CD4-positive, alpha-beta T cell treated with Interleukin-21 for 1 hour (primary cell): ENCODE measurements at places on chromosomes 2 and 18.

DNA sequence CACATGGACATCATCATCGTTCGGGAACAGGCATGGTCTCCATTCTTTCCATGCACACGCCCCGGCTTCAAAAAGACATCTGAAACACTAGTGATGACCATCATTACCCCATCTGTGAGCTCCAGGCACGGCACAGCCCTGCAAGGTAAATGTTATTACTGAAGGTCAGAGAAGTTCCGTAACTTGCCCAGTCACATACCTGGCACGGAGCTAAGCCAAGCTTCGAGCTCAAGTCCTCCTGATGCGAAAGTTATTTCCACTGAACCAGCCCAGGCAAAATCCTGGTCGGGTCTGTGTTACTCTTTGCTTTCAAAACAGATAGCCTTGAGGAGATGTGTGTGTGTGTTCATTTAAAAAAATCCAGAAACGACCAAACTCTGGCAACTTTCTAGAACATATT is 22.8 kb downstream of the FHL2 start:
- DNase-seq, result no peak

DNA sequence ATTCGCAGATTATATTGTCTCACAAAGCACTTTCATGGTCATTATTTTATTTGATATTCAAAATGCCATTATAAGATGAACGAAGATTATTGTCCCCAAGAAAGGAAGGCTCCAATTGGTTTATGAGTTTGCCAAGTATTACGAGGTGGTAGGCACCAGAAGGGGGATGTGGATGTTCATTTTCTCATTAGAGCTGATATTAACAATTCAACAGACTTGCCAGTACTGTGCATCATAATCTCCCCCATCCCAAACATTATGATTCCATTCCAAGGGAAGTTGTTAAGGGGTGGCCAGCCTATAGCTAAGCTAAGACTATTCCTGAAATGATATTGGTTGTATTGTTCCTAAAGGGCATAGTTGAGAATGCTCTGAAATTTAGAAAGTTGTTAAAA is 257.7 kb downstream of the PRKCE start:
- DNase-seq, result no peak

DNA sequence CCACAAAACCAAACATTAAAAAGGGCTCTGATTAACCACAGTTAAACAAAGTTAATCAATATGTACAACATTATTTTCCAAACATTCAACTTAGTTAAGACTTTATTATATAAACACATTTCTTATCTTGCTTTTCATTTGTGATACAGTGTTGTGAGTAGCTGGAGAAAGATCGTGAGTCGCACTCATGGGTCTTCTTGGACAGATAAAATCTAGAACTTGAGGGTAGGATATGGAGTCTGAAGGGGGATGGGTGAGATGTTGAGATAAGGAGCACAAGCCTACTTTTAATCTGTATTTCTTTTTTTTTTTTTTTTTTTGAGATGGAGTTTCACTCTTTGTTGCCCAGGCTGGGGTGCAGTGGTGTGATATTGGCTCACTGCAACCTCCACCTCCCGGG is 22.6 kb upstream of the TMEM214 start:
- no peak for DNase-seq

GRCh38 chr2:55869637-55870325 is 53.8 kb downstream of the EFEMP1 start:
- no peak for DNase-seq

- no peak for DNase-seq
Observed at GRCh38 chr2:109451671-109452070, 162.1 kb downstream of the SEPTIN10 start.

DNA sequence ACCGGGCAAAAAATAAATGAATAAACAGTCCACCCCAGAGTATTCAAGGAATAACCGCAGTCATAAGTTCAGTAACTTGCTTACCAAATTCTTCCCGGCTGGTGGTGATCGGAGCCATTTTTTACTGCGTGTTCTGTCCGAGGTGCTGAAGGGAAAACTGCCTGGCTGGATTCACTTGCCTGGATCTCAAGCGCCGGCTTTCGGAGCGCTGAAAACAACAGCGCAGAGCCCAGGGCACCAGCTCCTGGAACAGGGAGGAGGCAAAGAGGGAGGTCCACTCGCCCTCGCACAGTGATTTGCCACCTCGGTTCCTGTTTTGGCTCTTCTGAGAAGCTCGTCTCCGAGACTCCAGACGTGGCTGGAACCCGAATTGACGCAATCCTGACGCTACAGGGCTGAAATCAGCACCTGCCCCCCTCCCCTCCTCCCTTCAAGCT is at the start of gene SYT4:
Gene SYT4, minus strand, starts transcription at position 327 of the 437 bp plus-strand sequence. Its CDS starts 209 bp downstream, at position 118.
- DNase-seq, result no peak

GRCh38 chr18:38116716-38117115 is 551.1 kb upstream of the CELF4 start:
- no peak for DNase-seq

DNA sequence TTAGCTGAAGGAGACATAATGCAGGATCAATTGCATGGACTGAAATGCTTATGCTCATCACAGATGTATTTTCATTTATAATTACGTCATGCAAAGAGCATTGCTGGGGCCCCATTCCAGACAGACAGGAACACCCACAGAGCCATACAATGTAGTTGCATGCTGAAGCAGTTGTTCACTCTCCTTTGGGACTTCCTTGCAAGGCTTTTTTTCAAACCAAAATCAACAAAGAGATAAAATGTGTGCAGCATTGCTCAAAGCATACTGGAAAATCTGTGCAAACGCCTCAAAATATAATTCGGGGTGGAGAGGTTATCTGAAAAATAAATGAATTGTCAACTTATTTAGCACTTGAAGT is 463.2 kb downstream of the CDH2 start:
- DNase-seq, result no peak

- no peak for DNase-seq
Observed at GRCh38 chr2:238061315-238062202, 758 bp downstream of the SCLY start.

GRCh38 chr2:152875701-152876695 is 157.6 kb downstream of the ARL6IP6 start:
- DNase-seq, result no peak

DNA sequence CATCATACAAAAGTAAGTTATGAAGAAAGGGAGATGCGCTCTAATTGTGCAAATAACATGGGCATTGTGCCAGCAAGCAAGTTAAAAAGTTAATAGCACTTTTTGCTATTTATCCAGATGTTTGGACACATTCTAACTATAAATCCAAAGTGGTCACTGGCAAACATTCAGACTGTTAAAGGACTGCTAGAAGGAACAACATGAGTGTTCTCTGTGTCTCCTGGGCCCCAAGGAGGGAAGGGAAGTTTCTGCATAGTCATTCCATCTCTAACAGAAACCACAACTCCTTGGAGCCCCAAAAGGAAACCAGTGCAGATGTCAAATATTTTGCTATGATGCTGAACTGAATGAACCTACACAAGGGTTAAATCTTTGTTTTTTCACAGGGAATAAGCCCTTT is 213.3 kb upstream of the HNRNPA3 start:
- no peak for DNase-seq

GRCh38 chr2:17057109-17058017 is 391.7 kb upstream of the CYRIA start:
- DNase-seq, result no peak

DNA sequence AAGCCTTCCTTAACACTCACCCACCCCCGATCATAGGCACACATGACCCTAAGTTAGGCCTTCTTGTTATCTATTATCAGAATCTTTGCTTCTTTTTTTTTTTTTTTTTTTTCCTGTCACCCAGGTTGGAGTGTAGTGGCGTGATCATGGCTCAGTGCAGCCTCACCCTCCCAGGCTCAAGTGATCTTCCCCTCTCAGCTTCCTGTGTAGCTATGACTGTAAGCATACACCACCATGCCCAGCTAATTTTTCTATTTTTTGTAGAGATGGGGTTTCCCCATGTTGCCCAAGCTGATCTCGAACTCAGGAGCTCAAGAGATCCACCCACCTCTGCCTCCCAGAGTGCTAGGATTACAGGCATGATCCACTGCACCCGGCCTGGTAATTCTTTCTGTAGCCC is 328.7 kb downstream of the NR4A2 start:
- DNase-seq, result no peak

DNA sequence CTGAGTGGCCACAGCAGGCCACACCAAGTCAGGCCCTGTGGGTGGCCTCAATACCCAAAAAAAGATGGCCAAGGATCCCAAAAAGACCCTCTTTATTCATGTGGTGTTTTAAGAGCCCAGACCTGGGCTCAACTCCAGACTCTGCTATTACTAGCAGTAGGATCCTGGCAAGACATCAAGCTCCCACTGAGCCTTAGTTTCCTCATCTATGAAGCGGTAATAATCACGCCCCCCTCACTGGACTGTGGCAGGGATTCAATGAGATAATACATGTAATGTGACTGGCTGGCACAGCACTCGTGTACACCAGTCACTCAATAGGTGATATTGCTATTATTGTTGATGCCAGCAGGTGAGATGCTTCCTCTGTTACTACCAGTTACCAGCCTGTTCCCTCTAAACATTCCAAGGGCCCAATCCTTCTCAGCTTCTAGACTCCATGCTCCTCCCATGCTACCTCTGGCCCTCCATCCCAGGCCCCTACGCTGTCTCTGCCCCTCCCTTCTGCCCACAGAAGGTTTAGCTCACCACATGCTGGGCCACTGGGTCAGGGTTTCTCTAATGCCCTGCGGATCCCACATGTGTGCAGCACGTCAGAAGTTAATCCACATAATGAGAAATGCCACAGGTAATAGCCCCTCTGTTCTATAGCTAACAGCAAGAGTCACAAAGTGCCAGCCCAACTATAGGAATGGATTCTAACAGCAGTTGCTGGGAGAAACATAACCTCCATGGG is 51.2 kb downstream of the SLC4A5 start:
- no peak for DNase-seq

DNA sequence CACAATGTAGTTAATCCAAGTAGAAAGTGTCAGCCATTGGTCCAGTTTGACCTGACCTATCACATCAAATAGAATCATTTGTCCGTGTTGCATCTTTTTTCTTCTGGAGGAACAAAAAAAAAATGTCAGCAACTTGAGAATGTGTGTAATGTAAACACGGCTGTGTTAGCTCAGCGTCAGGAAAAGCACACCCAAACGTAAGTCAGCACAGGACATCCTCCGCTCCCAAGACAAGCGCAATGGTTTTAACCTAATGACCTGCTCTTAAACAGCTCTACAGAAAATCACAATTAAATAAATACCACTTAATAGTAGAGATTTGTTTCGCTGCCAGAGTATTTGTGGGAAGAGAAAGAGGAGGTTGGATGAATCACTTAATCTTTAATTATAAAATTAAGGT is 59.4 kb downstream of the OSR1 start:
- DNase-seq, result no peak

DNA sequence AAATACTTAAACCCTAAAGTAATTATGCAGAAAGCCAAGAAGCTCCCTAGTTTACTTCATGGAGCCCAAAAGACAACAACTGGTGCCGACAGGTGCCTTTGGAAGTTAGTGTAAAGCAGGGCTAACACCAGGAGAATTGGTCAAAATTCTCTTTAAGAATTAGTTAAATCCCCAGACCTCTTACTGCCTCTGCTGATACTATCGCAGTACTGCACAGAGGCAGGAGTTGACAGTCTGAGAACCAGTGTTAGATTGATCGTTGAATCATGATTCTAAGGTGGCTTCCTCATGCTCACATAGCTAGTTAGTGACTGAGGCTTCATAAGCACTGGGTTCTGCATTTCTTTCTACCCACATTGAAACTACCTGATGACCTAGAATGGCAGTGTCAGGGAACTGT is 445.0 kb downstream of the XIRP2 start:
- DNase-seq, result no peak

GRCh38 chr2:219878516-219878915 is 251.1 kb downstream of the SLC4A3 start:
- no peak for DNase-seq

GRCh38 chr2:228545748-228546145 is 364.3 kb upstream of the SPHKAP start:
- no peak for DNase-seq

- DNase-seq, result no peak
Observed at GRCh38 chr2:223076573-223076972, 24.6 kb downstream of the KCNE4 start.

DNA sequence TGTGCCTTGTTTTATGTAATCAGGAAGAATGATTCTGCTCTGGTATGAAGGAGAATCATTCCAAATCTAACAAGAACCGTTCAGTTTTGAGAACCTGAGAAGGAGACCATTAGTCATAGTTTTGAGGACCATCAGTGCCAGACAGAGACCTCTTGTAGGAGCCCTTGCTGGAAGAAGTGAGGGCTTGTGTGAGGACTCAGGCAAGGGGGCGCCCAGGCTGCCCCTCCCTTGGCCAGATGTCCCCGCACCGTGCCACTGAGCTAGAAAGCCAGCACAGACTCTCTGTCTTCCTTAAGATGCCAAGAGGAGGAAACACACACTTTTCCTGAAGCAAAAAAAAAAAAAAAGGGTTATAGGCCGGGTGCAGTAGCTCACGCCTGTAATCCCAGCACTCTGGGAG is 55.7 kb upstream of the SLC39A10 start:
- DNase-seq, result no peak

- DNase-seq, result no peak
Observed at GRCh38 chr2:177733-178132, 86.1 kb downstream of the SH3YL1 start.

GRCh38 chr2:216789081-216789480 is 70.8 kb downstream of the TNP1 start:
- no peak for DNase-seq

DNA sequence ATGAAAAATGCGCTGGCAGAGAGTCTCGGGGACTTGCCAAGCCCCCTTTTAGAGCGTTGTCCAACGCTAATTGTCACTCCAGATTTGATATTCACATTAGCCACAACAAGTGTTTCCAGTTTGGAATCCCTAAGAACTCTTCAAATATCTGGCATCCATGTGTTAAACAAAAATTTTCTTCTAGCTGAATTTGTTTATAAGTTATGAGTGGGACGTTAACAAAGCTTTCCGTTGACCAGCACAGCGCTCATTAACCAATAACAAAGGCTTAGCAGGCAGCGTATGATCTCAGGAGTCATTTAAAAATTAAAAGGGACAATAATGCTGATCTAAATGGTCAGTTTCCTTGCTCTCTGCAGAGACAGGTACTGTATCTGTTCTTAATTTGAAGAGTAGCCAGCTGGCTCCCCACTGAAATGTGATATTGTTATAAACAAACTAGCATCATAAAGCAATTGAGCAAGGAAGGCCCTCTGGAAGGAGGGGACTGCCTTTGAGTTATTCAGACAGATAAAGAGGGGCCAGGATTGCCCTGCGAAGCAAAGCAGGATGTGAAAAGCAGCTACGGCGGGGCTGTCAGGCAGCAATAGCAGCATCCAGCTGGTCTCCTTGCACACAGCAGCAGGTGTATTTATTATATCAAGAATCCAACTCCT is 337.2 kb upstream of the SALL3 start:
- DNase-seq, result no peak

DNA sequence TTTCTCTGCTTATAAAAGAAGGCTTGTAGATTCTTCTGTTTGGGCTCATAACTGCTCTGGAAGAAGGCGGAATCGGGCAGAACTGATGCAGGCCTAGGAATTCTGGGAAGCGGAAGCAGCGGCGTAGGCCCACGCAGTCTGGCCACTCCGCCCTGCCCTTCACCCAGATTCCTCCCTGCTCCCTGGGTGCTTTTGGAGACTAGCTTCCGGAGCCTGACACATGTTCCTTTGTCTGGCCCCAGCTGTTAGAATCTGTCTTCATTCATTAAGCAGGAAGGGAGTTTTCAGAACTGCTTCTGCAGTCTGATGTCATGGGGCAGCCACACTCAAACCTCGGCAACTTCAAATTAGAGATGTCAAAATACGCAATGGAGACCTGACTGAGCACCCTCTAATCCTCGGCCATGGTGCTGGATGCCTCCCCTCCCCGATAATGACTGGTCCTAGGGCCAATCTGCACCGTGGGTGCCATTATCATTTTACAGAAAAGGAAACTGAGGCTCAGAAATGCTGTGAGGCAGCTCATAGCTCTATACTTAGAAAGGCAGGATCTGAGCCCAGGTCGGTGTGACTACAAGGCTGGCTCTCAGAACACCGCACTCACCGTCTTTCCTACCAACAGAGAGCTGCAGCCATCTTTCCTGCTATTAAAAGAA is 275.7 kb downstream of the MYCN start:
- DNase-seq, result no peak
